ENCODE measurements at places on chromosomes 12 and 14.

GRCh38 chr12:77438644-77439043 lies 373.3 kb upstream of the E2F7 start:
- DNase-seq: no peak

- DNase-seq: peak; percentile 48
These were observed 74.7 kb downstream of the NOC4L start for GRCh38 chr12:132218915-132219314.

DNA sequence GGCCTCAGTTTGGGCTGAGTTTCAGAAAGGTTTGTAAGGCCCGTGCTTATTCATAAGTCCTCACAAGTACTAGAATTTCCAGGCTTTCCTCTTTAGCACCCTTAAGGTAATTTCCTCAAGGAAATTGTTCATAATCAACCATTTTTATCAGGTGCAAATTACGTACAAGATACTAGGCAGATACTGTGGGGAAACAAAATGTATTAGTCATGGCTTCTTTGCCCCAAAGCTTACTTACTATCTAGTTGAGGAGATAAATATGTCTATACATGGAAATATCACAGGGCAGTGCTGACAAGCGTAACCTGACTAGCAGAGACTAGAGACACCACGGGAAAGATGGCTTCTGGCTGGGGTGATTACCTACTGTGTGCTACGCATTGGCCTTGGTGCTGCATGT lies 22.5 kb downstream of the MAX start:
- no peak for DNase-seq

GRCh38 chr12:56457817-56458216 lies 3.4 kb upstream of the MIP start:
- DNase-seq: no peak

- no peak for DNase-seq
These were observed 34.6 kb downstream of the ABHD12B start for GRCh38 chr14:50906326-50907065.

GRCh38 chr14:80959496-80959895 lies 4.1 kb downstream of the TSHR start:
- peak; percentile 55 for DNase-seq

GRCh38 chr12:124630791-124631313 lies 63.4 kb upstream of the NCOR2 start:
- no peak for DNase-seq
